ENCODE measurements at places on chromosomes 2 and 18. TPM values are rescaled to one million over a fixed set of nuclear protein-coding genes. Genes with fewer than 3 reads are reported as not detected.

TMEM17 gene
- 1.4 TPM for total RNA-seq

RPIA gene
- 3.9 TPM for total RNA-seq

OSBPL1A gene
- 22.2 TPM for total RNA-seq

MFF gene
- 117 TPM for total RNA-seq

MAL gene
- total RNA-seq, result not detected

TET3 gene
- 3.4 TPM for total RNA-seq

CYP27C1 gene
- total RNA-seq, result 0.36 TPM

GKN2 gene
- total RNA-seq, result not detected

SULT1C4 gene
- total RNA-seq, result not detected

CIDEA gene
- total RNA-seq, result not detected

DDX18 gene
- total RNA-seq, result 24.7 TPM

SP140 gene
- total RNA-seq, result not detected

CYRIA gene
- 2.9 TPM for total RNA-seq

UGT1A9 gene
- total RNA-seq, result not detected

All from cardiac atrium fibroblast (primary cell).